ENCODE measurements at places on chromosomes 5 and 9. TPM values are rescaled to one million over a fixed set of nuclear protein-coding genes. Genes with fewer than 3 reads are reported as not detected.

GPRIN1 gene
- 0.22 TPM for total RNA-seq

MOB3B gene
- total RNA-seq, result 0.25 TPM

RIC1 gene
- total RNA-seq, result 24.7 TPM

ZFP37 gene
- total RNA-seq, result 0.55 TPM

STK10 gene
- total RNA-seq, result 229 TPM

FGF1 gene
- total RNA-seq, result not detected

IFT74 gene
- 7.3 TPM for total RNA-seq

LCN12 gene
- total RNA-seq, result 1.3 TPM

EIF4EBP3 gene
- total RNA-seq, result 12.7 TPM

FAM200C gene
- 0.16 TPM for total RNA-seq

SPATA31D4 gene
- total RNA-seq, result not detected

FSTL4 gene
- not detected for total RNA-seq

CER1 gene
- not detected for total RNA-seq

FAM151B gene
- 0.33 TPM for total RNA-seq

NRG2 gene
- total RNA-seq, result 0.08 TPM

CDKN2B-AS1 gene
- total RNA-seq, result 0.25 TPM

HTR1A gene
- not detected for total RNA-seq

RNF208 gene
- 0.67 TPM for total RNA-seq

AK8 gene
- total RNA-seq, result not detected

PLEKHG4B gene
- total RNA-seq, result 0.17 TPM

CA9 gene
- not detected for total RNA-seq

FRMPD1 gene
- not detected for total RNA-seq

PRUNE2 gene
- total RNA-seq, result not detected
